ENCODE measurements at places on chromosomes 1 and 21.

DNA sequence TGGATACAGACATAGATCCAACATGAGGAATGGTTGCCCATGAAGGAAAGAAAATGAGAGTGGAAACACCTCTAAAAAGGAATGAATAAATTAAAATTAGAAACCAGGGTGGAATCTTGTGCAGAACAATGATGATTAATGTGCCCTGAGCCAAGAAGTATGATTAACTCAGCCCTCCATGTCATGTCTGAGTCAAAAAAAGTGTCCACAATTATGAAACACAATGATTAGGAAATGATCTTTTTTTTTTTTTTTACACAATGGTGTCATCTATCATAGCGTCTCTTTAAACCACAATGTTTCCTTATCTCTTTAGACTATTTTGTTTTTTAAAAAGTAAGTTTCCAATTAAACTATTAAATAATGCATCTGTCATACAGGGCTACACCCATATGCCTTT is 78.9 kb upstream of the RAB4A start:
- DNase-seq: no peak

DNA sequence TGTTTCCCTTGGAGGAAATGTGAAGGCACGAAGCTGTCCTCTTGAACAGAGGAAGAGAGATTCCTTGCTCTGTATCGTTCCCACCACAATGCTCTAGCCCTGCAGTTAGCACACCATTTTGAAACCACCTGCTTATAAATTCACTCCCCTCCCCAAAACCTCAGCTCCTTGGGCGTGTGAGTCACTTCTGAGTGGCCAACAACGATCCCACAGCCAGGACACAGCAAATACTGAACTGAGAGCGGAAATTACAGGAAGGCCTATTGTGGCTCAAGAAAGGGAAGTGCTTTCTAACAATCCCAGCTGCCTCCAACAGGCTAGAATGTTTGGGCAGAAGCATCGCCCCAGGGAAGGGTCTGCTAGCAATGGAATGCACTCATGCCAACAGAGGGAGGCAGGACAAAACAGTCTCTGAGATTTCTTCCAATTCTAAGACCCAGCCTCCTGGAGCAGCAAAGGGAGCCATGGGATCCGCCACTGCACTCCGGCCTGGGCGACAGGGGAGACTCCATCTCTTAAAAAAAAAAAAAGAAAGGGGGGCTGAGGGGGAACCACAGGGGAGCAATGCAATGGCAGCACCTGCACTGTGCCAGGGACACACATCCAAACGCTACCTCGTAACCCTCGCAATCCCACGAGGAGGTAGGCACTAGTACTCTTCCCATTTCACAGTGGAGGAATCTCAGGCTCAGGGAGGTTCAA is 1.9 kb downstream of the TMEM53 start:
- DNase-seq: no peak

DNA sequence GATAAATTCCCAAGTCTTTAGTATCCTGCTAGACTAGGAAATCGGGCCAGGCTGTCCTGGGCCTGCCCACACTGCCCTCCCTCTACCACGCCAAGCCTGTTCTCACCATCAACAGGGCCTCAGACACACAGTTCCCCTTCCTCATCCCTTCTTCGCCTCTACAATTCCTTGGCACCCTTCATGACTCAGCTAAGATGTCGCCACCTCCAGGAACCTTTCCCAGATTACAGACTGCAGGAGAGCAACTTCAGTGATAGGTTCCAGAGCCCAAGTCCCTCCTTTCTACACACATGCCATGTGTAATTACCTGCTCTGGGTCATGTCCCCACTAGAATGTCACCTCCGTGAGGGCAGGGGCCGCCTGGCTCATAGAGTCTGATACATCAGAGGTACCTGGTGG is 3.3 kb downstream of the RIMS3 start:
- no peak for DNase-seq

GRCh38 chr1:3247521-3248121 is 178.6 kb downstream of the PRDM16 start:
- DNase-seq: no peak

GRCh38 chr1:116739371-116740012 is 14.7 kb upstream of the CD2 start:
- no peak for DNase-seq

DNA sequence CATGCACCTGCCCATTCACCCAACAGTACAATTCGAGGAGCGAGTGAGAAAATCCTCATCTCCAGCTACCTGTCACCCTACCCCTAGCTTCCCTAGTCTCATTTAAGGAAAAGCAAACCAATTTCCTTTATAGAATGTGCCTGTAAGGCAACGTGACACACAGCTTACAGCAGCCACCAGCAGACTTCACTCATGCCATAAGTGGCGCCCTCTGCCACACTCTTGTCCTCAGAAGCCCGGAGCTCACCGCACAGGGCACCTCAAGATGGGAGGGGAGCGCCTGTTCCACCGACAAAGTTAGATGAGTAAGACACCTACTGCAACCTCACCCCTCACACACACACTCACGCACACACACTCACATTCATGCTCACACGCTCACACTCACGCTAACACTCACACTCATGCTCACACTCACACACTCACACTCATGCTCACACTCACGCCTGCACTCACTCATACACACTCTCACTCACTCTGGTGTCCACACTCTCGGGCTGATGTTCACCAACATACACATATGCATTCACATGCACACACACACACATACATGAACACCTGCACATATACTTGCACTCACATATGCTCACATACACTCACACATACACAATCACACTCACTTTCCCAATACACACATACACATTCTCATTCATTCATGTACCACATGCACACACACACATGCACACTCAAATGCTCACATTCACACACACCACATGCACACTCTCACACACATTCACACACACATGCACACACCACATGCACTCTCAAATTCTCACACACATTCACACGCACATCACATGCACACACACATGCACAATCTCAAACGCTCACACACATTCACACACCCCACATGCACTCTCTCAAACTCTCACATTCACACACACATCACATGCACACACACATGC is 170.7 kb downstream of the PSMG1 start:
- DNase-seq: no peak

DNA sequence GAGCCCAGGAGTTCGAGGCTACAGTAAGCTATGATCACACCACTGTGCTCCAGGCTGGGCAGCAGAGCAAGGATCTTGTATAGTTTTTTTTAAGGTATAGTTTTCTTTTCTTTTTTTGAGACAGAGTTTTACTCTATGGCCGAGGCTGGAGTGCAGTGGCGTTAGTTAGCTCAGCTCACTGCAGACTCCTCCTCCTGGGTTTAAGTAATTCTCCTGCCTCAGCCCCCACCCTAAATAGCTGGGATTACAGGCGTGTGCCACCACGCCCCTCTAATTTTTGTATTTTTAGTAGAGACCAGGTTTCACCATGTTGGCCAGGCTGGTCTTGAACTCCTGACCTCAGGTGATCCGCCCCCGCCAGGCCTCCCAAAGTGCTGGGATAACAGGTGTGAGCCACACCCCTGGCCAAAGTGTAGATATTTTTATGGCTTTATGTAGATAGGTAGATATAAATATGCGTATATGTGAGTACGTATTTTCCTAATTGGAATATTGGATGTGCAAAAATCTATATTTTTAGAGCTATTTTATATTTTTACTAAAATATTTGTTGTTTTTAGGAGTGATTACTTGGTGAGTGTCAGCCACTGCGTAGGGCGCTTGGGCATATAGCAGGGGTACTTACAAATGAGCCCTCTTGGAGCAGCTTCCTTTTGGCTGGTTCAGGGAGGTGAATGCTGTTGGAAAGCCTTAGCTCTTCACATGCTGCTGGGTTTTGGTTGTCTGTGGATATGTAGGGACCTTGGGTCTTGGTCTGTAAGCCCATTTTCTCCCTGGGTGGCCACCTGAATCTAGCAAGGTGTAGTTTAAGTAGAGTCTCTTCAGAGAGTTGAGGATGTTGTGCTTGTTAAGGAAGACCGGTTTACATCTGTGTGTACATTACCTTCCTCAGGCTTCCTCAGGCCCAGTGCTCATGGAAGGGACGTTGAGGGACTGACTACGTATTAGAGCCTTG is 9.5 kb downstream of the KDM4A start:
- no peak for DNase-seq

DNA sequence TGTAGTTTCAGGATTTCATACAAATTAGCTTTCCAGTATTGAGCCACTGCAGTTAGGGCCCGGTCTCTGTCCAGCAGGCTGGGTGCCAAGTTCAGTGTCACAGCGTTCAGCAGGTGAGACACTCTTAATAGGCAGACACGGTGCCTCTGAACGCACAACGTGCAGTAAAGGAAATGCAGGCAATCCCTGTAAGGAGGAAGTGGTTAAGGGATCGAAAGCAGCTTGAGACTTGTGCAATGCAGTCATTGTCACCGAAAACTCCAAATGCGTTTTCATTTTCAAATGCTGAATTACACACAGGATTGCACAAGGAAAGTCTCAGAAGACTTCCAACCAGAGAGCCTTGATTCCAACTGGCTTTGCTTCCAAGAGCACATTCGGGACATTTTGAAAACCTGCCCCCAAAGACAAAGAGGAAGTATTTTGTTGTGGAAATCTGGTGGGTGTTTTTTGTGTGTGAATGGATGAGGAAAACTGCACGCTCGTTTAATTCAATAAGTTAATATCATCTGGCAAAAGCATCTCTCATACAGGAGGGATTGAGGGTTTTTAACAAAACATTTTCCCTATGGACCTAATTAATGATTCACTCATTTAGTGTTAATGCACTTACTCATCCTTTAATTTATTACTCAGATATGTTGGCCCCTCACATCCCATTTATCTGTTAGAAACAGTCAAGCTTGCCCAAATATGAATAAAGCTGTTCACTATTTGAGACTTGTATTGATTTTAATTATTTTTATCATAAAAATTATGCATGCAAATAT is 61.6 kb downstream of the PTGS2 start:
- peak; percentile 56 for DNase-seq

GRCh38 chr1:226062558-226063223 is at the start of gene H3-3A:
H3-3A (plus strand) TSS chr1:226062716; CDS start chr1:226064352, 1,636 bp downstream.
- DNase-seq: peak; percentile 100

- no peak for DNase-seq
Measured at GRCh38 chr1:159821171-159821867, 5.4 kb upstream of the SLAMF8 start.

GRCh38 chr1:204230211-204230610 is 16.4 kb upstream of the GOLT1A start:
- DNase-seq: no peak

- DNase-seq: no peak
Measured at GRCh38 chr1:244035358-244035757, 15.7 kb upstream of the ZBTB18 start.

All from left ventricle myocardium superior (tissue), 1 donor.